Activated CD8-positive, alpha-beta T cell treated with anti-CD3 and anti-CD28 coated beads for 36 hours (primary cell): ENCODE measurements at places on chromosomes 6 and 20. TPM values are rescaled to one million over a fixed set of nuclear protein-coding genes. Genes with fewer than 3 reads are reported as not detected.
A peak's percentile ranks its signal among the peaks of the same experiment; 100 is the strongest.

GRCh38 chr6:147366290-147366689, 142.2 kb upstream of the SAMD5 start:
- no peak for DNase-seq

CST5 gene
- total RNA-seq, result not detected

DNA sequence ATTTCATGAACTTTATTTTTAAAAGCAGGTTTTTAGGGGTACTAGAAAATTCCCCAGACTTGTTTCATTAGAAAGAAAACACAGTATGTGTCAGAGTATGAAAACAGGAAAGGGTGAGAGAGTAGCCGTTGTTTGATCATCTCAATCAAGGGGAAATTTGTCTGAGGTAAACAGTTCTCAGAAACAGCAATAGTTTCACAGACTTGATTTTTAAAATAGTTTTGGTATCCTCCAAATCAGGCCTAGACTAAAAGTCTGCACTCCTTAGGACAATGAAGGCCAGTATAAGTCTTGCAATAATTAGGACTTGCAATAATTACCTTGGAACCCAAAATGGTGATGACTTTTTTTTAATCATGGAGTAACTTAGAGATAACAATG, 176.6 kb upstream of the TAB2 start:
- DNase-seq, result no peak

DNA sequence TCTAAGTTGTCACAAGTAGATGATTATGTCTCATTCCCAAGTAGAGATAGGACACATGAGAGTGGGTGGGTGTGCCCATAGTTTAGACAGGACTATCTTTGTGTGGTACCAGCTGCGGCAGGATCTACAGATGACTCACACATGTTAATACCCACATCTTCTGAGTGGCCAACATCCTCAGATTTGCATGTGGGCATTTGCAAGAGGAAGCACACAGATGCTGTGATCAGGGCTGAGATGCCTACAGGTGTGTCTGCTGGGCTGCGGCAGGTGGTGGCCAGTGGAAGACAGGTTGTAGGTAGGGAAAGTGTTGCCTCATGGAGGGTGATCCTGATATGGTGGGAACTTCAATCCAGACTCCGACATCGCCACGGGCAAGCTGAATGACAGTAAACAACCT, 50.8 kb downstream of the UTRN start:
- peak; percentile 70 for DNase-seq

DNA sequence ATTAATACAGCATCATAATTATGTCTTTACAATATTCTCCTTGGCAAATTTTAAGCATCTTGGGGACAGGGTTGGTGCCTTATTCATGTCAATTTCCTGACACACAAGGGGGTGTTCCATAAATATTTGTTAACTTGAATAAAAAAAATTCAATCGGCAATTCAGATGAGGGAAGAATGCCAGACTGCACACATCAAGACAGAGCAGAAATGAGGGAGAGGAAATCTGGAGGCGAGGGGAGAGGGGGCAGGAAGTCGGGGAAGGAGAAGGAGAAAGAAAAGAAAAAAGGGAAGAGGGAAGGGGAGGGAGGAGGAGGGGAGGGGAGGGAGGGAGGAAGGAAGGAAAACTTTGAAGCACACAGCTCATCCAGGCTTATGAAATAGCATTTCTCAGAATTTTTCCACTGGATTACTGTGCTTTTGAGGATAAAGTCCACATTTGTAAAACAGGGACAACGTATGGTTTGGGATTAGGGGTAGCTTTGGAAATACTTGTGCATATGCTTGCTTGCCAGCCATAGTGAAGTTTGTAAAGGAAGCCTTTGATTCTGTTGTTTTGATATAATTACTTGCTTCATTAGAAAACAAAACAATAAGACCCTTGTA, 362.1 kb downstream of the SAMD5 start:
- no peak for DNase-seq

OR12D3 gene
- not detected for total RNA-seq

GRCh38 chr20:60583741-60584140, 625.5 kb downstream of the CDH26 start:
- no peak for DNase-seq

DNA sequence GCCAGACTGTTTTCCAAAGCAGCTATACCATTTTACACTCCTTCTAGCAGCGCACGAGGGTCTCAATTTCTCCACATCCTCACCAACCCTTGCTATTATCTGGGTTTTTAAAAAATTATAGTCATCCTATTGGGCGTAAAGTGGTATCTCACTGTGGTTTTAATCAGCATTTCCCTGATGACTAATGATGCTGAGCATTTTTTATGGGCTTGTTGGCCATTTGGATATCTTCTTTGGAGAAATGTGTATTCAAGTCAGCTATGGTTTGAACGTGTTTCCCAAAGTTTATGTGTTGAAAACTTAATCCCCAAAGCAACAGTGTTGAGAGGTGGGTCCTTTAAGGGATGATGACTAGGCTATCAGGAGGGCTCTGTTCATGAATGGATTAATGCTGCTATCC, 6.7 kb downstream of the MCUR1 start:
- DNase-seq, result no peak
